ENCODE measurements at places on chromosomes 7 and 10.

- DNase-seq: no peak
These were observed 18.3 kb downstream of the AGAP3 start for GRCh38 chr7:151104411-151105235.

DNA sequence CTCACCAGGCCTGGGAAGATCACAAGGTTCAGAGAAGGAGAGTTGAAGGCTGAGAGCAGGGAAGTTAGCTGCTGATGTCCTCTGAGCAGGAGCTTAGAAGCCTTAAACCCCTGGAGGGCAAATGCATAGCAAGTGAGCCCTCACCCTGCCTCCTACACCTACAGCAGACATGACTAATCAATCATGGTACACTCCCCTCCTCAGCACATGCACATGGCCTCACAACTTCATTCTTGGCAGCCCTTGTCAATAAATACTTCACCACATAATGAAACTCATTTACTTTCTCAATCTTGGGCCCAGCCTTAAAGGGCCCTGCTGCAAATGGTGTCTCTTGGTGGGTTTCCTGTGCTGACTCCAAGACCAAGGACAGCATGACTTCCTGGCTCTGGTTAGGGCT, 12.9 kb downstream of the MMRN2 start:
- DNase-seq: no peak

- no peak for DNase-seq
These were observed 128.4 kb downstream of the ABCA13 start for GRCh38 chr7:48299580-48300169.

GRCh38 chr7:29463504-29464158, 100.0 kb upstream of the PRR15 start:
- no peak for DNase-seq

- DNase-seq: no peak
These were observed 52.8 kb downstream of the ABCA13 start for GRCh38 chr7:48224042-48224441.

GRCh38 chr10:28060031-28060607, 61.2 kb upstream of the ODAD2 start:
- DNase-seq: no peak

GRCh38 chr10:47294501-47294900, 5.5 kb upstream of the GDF10 start:
- DNase-seq: no peak

- no peak for DNase-seq
These were observed 465.1 kb downstream of the ATRNL1 start for GRCh38 chr10:115558252-115558651.

DNA sequence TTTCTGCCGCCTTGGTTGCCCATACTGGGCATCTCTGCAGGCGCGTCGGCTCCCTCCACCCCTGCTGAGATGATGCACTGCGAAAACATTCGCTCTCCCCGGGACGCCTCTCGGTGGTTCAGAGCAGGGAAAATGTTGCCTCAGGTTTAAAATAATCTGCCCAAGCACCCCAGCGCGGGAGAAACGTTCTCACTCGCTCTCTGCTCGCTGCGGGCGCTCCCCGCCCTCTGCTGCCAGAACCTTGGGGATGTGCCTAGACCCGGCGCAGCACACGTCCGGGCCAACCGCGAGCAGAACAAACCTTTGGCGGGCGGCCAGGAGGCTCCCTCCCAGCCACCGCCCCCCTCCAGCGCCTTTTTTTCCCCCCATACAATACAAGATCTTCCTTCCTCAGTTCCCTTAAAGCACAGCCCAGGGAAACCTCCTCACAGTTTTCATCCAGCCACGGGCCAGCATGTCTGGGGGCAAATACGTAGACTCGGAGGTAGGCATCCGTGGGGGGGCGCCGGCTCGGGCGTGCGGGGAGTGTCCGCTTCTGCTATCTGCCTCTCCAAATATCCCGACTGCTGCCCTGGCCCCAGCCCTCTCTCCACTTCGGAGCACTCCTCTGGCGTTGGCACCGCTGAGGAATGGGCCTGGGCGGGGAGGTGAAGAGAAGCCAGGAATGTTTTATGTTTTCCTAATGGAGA, at the start of gene CAV1:
TSS of gene CAV1 (plus strand) at position 428 of the 689 bp plus-strand sequence. CDS start at position 455, 27 bp downstream.
- peak; percentile 24 for DNase-seq

DNA sequence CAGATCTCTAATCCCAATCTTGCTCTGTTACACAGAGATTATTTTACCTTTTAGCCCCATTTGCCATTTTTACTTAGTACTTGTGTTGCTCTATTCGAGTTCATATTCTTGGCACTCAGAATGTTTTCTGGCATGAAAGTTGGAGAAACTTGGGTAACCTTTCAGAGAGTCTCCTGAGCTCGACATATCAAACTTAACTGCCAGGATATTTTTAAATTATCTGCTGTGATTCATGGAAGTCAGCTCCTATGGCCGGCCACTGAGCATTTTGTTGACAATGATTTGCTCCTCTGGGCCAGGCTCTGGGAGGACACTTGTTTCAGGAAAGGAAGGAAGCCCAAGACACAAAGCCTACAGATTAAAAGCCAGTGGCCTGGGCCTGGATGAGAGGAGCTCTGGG, 396.7 kb downstream of the TNS3 start:
- DNase-seq: no peak

DNA sequence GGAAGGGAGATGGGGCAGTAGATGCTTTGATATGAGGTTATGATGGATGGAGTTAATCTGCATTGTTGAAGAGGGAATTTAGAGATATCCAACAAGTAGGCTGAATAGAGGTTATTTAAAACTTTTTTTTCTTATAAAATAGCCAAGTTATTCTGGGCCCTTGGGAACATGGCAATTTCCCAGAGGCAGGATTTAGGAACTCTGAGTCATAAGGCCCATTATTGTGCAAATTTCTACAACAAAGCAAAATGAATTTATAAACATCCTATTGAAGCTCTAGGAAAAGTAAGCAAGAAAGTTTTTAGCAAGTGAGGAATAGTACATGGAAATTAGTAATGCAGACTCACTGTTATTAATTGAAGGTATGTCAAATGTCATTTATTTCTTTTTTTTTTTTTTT, 160.9 kb upstream of the NPY start:
- DNase-seq: no peak

- no peak for DNase-seq
These were observed 208.3 kb downstream of the CELF2 start for GRCh38 chr10:11225935-11226334.

DNA sequence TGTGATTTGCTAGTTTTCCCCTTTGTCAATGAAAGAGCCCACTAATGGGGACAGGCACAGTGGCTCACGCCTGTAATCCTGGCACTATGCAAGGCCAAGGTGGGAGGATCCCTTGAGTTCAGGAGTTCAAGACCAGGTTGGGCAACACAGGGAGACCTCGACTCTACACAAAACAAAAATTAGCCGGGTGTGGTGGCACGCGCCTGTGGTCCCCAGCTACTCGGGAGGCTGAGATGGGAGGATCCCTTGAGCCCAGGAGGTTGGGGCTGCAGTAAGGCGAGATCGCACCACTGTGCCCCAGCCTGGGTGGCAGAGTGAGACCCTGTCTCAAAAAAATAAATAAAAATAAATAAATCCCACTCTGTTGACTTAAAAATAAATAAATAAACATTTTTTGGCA, 5.1 kb downstream of the WIPI2 start:
- DNase-seq: no peak

GRCh38 chr7:31014826-31015225, 37.3 kb upstream of the ADCYAP1R1 start:
- DNase-seq: no peak

- no peak for DNase-seq
These were observed 4.3 kb downstream of the SHH start for GRCh38 chr7:155807789-155808548.

- DNase-seq: no peak
These were observed 18.6 kb downstream of the NPFFR1 start for GRCh38 chr10:70265032-70265689.

GRCh38 chr7:23490357-23491135, 20.3 kb upstream of the IGF2BP3 start:
- DNase-seq: no peak

DNA sequence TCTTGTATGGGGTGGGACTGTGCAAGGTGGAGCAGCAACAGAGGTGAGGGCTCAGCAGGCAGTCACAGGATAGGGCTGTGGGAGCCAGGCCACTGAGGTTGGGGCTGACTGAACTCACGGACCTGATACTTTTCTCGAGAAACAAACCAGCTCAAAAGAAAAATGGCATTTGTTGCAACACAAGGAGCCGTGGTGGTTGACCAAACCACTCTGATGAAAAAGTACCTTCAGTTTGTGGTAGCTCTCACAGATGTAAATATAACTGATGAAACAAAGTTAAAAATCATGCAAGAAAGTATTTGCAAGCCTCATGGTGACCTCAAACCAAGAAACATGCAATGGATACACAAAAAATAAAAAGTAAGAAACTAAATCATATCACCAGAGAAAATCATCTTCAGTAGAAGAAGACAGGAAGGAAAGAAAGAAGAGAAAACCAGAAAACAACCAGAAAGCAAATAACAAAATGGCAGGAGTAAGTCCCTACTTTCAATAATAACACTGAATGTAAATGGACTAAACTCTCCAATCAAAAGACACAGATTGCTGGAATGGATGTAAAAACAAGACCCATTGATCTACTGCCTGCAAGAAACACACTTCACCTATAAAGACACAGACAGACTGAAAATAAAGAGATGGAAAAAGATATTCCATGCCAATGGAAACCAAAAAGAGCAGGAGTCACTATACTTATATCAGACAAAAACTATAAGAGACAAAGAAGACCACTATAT, 48.9 kb upstream of the DUSP5 start:
- DNase-seq: no peak

- no peak for DNase-seq
These were observed at the start of gene SLC26A5 for GRCh38 chr7:103446049-103446520. Gene SLC26A5 (minus strand): TSS chr7:103446207. CDS start chr7:103421514, 24,693 bp downstream.

GRCh38 chr10:6274040-6274439, 71.3 kb downstream of the PFKFB3 start:
- DNase-seq: no peak

GRCh38 chr7:35351466-35351865, 97.6 kb upstream of the TBX20 start:
- no peak for DNase-seq

DNA sequence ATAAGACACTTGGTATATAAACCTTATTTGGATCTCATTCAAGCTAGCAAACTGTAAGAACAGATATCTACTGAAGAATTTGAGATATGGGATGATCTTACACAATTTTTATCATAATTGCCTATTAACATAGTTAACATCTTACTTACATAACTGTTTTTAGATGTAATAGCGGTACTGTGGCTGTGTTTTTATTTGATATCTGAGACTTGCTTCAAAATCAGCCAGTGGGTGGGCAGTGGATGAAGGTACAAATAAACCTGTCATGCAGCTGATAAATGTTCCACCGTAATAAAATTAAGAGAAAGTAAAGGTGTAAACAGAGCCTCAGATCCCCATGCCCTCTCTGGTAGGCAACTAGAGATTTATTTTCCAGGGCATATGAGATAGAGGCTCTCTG, 28.4 kb upstream of the PTPRN2 start:
- no peak for DNase-seq

DNA sequence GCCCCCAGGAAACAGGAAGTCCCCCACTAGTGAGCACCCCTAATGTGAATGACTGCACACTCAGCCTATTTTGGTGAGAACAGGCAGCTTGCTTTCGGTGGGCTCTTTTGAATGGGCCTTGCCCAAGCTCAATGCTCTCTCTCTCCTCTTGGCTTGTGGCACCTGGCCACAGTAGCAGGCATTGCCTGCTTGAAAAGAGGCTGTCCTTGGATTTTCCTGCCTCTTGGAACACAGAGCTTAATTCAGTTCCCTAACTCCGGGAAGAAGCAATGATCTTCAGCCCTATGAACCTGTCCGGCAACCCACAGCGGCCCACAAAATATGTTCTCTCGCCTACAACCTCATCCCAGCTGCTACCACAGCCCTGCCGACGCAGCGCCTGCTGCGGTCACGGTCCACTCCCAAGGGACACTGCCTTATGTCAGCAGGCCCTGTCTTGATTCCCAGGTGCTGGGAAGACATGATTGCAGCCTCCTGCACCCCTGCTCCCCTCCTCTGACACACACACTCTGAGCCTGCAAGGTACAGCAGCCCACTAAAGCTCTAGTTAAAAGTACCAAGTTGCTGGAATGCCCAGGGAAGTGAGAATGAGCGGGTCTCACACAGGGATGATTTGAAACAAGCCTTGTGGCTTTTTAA, 715.5 kb upstream of the GALNT17 start:
- DNase-seq: no peak

- no peak for DNase-seq
These were observed 187.2 kb downstream of the PPP1R3A start for GRCh38 chr7:113731571-113731970.

- DNase-seq: no peak
These were observed 87.5 kb upstream of the GATAD1 start for GRCh38 chr7:92359801-92360200.

- DNase-seq: no peak
These were observed 112.1 kb downstream of the PARD3 start for GRCh38 chr10:34702982-34703381.

DNA sequence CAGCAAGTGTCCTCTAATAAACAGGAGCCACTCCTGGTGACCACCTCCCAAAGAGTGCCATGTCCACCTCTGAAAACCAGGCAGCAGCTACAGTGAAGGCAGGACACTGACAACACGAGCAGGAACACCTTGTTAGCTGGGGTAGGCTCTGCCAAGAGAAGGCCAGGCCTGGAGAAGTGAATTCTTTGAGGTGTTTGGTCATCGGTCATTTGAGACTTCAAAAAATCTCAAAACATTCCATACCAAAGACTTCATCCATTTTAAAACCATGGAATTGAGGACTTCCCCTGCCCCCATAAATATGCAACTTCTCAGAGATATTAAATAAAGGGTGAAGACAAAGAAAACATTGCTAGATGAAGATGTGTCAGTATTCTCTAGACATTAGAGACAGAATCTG, 28.4 kb upstream of the OPALIN start:
- DNase-seq: no peak

DNA sequence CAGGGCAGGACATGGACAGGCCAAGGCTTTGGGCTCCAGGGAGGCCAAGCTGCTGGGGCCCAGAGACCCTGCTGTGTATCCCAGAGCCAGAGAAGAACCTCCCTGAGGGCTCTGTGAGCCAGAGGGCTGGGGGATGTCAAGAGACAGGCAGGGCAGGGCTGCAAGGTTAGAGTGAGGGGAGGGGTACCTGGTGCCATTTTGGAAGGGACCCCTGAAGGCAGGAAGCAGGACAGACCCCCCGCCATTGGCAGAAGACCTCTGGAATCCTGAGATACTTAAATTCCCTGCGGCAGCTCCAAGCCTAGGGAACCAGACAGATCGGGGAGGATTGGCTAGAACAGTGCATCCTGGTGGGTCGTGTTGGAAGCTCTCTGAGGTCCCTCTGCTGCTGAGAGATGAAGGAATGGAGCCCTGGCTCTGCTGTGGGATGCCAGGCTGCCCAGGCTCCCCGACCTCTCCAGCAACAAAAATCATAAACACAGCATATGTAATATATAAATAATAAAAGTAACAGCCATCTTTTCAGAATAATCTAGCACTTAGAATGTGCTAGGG, 75.0 kb downstream of the LHPP start:
- DNase-seq: no peak

DNA sequence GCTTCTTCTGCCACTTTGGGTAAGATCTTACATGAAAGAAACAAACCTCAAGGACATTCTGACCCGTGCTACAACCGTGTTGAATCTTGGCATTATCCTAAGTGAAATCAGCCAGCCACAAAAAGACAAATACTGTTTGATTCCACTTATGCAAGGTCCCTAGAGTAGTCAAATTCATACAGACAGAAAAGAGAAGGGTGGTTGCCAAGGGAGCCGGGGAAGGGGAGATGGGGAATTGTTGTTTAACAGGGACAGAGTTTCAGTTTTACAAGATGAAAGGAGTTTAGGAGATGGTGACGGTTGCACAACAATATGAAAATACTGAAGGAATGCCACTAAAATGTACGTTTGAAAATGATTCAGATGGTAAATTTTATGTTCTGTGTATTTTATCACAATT, 12.2 kb upstream of the CLEC2L start:
- DNase-seq: no peak

GRCh38 chr7:103803631-103804030, 185.8 kb downstream of the RELN start:
- DNase-seq: no peak

All from nucleus accumbens (tissue), 56 donors.